ENCODE measurements at places on chromosomes 13 and 19.

- DNase-seq, result no peak
Observed at GRCh38 chr19:51652266-51652665, 5.6 kb upstream of the SIGLEC14 start.

DNA sequence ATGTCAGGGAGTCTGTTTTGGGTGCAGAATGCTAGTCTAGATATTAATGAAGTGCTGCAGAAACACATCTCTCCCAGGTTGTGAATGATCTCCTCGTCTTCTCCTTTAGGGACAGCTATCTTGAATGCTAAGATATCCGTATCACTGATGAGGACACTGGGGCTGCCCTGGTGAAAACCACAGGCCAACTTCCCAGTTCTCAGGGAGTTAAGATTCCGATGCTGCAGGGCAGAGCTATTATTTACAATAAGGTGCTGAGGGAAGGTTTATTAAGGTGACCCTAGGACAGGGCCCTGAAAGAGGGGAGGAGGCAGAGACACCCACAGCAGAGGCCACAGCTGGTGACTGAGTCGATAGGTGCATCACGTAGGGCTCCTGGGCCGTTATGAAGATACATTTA, 66.1 kb downstream of the TNFRSF19 start:
- DNase-seq, result no peak

DNA sequence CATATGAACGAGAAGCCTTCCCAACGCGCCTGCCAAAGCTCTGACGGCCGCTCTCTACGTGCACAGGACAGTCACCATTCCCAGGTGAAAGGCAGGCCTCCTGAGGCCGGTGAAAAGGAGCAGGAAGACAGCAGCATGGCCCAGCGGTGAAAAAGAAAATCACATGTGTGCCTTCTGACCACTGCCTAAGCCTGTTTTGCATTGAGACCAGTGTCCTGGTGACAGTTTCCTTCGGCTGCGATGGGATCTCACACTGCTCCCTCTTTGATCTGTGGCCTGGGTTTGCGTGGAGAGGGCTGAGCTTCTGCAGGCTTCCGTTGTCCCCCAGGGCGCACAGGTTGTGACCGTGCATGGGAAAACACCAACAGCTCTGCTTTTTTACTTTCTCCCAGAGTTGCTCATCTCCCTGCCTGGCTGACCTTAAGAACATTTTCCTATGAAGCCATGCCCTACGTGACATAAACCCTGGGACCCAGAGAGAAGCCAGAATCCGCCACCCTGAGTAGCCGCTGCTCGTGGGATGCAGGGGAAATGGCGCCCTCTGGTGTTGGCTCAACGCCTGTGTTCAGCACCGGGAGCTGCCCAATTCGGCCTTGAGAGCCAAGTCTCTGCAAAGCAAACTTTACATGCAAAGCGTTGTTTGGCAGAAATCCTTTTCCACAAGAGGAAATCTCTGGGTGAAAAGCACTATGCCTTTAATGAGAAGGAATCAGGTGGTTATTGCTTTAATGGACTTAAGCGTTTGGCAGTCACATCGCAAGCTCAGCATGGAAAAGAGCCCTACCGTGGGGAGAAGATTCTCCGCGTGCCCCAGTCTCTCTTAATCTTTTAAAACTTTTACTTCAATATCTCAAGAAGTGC, 112.2 kb upstream of the GPR12 start:
- DNase-seq, result peak; percentile 7

DNA sequence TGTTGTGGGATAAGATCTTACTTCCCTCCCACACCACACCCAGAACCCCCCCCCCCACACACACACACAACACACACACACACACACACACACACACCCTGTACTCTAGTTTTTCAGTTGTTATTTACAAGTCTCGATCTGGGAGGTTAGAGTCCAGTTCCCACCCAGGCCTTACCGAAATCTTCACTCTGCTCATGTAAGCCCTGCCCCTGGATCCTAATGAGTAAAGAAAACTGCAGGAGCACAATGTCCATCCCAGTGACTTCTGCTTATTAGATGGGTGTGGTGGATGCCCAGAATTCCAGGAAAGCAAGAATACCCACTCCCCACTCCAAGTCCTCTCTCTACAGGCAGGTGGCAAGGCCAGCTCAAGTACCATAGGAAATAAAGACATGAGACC, 23.0 kb downstream of the STARD13 start:
- DNase-seq, result no peak

GRCh38 chr13:24226762-24227161, 66.2 kb downstream of the SPATA13 start:
- DNase-seq, result no peak

DNA sequence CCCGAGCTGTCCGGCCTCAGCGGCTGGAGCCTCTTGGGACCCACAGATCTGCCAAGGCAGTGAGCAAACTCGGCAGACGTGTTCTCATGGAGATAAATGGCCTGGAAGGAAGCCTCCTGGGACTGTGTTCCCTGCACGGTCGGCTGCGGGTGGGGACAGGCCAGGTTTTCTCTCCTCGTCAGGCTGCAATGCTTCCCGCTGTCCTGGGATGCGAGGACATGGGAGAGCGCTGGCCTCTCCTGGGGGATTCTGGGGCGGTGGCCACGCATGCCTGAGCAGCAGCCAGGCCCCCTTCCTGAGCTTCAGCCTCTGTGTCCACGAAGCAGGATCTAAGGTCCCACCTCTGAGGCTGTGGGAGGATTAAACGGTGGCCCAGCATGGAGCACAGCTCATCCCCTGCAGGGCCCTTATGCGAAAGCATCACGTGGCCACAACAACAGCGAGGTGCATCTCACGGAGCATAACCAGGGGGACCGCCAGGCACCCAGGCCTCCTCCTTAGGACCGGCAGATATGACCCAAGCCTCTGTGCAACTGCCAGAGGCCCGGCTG, 21.2 kb upstream of the C13orf46 start:
- no peak for DNase-seq

GRCh38 chr13:34153428-34154180, 335.7 kb downstream of the RFC3 start:
- DNase-seq, result no peak

DNA sequence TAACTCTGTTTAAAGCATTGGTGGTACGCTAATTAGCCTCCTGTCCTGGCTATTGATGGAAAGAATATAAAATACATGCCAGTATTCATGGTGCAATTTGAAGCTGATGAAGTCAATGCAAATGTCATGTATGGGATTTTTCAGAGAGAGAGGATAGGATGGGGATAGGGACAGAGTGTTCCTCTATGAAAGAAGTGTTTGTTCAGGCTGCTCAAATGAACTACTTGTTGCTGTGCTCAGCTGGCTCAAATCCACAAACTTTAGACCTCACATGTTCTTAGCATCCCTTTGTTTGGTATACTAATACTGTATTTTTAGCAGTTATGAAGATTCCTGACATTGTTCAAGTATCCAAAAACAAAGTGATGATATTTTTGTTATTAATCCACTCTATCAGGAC, 116.5 kb downstream of the SLITRK1 start:
- DNase-seq, result no peak

GRCh38 chr19:33404506-33405253, 31.2 kb downstream of the CEBPG start:
- no peak for DNase-seq

- DNase-seq, result no peak
Observed at GRCh38 chr13:108496362-108497210, 132.8 kb upstream of the MYO16 start.

GRCh38 chr19:3963458-3964255, 7.2 kb downstream of the DAPK3 start:
- no peak for DNase-seq

- no peak for DNase-seq
Observed at GRCh38 chr13:48749144-48749543, 95.4 kb downstream of the CYSLTR2 start.

DNA sequence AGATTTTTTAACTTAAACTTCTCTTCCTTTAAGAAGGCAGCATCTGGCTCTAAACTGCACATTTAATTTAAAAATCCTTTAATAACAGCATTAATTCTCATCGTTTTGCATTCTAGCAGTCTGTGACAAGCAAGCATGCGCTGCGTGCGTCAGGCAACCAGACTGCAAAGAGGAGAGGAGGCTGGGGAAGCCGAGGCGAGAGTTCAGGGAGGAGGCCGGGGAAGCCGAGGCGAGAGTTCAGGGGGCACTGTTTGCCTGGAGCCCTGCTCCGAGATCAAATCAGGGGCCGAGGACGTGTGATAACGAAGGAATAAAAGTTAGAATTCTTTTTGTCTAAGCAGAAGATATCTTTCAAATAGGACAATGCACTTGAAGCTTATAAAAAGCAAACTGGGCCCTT, 435.7 kb downstream of the EFNB2 start:
- DNase-seq, result no peak

DNA sequence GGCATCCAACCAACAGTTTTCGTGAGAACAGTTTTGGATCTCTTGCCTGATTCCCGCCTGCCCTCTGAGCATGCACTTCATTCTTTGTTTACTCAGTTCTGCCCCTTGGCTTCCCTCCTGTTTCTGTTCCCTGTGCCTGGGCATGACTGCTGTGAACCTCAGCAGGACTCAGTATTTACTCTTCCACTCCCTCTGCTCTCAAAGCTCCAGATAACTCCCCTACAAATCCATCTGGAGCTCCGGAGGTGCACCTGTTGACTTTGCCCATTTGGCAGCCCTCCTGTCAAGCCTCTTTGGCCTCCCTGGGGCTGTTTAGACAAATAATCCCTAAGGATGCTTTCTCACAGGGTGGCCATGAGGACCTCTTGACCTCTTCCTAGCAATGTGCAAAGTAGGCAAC, 34.2 kb upstream of the ARGLU1 start:
- no peak for DNase-seq

- DNase-seq, result no peak
Observed at GRCh38 chr19:13841962-13842290, 35.0 kb upstream of the NANOS3 start.

DNA sequence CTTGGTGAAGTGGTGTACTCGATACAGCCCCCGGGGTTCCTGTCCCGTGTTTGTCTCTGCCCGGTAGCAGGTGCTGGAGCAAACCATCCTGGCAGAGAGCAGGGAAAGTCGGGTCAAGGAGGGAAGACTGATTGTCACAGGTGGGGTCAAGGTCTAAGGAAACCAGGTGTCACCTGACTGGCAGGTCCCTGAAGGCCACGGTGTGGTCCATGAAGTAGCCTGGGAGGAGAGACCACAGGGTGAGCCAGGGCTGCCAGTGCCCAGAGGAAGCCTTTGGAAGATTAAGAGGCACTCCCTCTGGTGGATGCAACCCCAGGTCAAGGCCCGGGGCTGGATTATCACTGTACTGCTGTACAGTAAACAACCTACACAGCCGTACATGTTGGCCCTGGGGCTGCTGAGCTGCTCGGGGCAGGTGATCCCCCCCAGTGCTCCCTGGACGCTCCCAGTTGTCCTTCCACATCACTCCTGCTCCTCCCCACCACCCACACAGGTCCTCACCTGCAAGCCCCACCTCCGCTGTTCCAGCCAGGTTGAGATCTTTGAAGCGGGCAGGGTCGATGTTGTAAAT, 6.0 kb upstream of the CCER2 start:
- no peak for DNase-seq

DNA sequence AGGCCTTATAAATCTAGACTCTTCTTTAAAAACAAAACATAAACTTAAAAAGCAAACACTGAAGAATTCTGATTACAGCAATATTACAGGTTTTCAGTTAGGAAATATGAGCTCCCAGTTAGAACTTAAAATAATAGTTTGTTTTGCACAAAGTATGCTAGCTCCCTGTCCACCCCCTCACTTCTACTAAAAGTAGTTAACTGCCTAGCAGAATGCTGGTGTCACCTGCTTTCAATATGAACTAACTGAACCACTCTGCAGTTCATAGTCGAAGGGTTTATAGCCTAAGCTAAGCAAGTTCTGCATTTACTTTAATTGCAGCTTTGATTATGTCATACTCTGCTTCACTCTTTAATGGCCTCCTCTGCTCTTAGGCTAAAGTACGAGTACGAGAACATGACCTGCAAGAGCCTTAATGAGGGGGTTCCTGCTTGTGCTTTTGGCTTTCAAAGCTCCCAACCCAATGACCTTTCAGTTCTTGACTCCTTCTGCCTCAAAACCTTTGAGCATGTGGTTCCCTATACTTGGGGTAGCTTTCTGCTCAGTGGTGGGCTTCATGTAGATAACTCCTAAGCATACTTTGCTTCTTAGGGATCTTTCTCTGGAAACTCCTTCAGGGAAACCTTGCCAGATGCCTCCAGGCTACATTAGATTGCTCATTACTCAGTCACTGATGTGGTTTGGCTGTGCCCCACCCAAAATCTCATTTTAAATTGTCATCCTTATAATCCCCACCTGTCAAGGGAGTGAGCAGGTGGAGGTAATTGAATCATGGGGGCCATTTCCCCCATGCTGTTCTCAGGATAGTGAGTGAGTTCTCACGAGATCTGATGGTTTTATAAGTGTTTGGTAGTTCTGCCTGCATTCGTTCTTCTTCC, 278.9 kb upstream of the ARGLU1 start:
- no peak for DNase-seq

GRCh38 chr19:18041054-18041453, 33.1 kb downstream of the ARRDC2 start:
- DNase-seq, result no peak

GRCh38 chr19:46974181-46974580, 45.5 kb upstream of the NPAS1 start:
- DNase-seq, result no peak

GRCh38 chr19:28019901-28020300, 1193.0 kb downstream of the UQCRFS1 start:
- no peak for DNase-seq

GRCh38 chr19:53624771-53625545, 6.8 kb upstream of the DPRX start:
- no peak for DNase-seq

- no peak for DNase-seq
Observed at GRCh38 chr13:20301403-20302071, 69.4 kb upstream of the GJB6 start.

GRCh38 chr19:45670670-45671453, 2.8 kb downstream of the GIPR start:
- DNase-seq, result no peak

DNA sequence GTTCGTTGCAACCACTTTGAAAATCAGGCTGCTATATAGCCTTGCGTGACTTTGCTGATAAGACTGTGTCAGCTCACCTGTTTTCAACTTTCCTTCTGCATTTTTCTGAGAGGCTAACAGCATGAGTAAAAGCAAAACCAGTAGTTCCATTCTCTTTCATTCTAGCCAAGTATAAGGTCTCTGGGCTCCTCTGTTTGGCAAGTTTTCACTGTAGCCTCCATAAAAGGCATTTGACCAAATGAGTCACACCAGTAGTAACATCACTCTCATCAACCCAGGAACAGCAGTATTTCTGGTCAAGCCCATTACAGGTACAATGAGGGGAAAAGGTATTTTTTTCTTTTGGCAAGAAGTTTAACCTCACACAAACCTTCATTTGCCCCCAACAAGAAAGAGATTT, 1149.8 kb upstream of the MIR17HG start:
- DNase-seq, result no peak
